Daoy (cell line): ENCODE measurements at places on chromosomes 7 and 10. TPM values are rescaled to one million over a fixed set of nuclear protein-coding genes. Genes with fewer than 3 reads are reported as not detected.

The CUZD1 gene
- total RNA-seq: 0.77 and 1.4 TPM in 2 replicates

- no peak for DNase-seq
Observed at GRCh38 chr10:133567119-133567518, 1.7 kb upstream of the SYCE1 start.

The BEND7 gene
- 8.0 and 9.9 TPM in 2 replicates for total RNA-seq

The DEPP1 gene
- 0.11 and 0.15 TPM in 2 replicates for total RNA-seq

DNA sequence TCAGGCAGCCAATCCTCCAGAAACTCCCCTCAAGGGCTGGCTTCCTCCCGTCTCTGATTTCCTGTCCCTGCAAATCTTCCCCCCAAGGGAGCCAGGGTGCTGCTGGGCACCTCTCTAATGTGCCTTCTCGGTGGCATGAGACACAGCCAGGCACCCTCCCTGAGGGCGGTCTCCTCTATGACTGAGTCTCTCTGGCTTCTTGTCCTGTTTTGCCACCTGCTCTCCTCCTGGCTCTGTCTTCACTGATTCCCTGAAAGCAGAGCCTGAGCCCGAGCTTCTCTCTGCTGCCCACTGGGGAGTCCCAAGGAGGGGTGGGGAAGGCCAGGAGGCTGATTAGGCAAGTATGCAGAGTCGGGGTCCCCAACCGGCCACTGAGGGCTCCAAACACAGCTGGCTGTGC is 60.4 kb upstream of the INSIG1 start:
- DNase-seq: no peak

GRCh38 chr7:32937344-32938174 is 19.7 kb upstream of the FKBP9 start:
- peak; percentile 38 for DNase-seq

The PNLIPRP3 gene
- total RNA-seq: 0.17 TPM in 1 of 2 replicates, not detected in the other

The JAZF1 gene
- 6.1 and 6.9 TPM in 2 replicates for total RNA-seq

DNA sequence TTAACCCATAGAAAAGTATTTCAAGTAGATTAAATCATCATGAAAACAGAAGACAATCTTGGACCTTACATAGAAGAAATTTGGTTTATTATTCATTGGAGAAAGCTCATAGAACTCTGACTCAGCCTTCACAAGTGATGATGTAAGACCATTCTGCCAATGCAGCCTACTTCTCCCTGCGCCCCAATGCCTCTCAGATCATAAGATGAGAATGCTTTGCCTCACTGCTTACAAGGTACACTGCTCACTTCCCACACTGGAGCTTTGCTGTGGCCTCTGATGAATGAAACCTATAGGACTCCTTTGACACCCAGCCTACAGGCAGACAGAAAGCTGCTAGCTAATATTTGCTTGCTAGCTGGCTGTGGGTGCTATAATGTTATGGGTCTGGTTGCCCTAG is 569.4 kb upstream of the STEAP1 start:
- DNase-seq: no peak

DNA sequence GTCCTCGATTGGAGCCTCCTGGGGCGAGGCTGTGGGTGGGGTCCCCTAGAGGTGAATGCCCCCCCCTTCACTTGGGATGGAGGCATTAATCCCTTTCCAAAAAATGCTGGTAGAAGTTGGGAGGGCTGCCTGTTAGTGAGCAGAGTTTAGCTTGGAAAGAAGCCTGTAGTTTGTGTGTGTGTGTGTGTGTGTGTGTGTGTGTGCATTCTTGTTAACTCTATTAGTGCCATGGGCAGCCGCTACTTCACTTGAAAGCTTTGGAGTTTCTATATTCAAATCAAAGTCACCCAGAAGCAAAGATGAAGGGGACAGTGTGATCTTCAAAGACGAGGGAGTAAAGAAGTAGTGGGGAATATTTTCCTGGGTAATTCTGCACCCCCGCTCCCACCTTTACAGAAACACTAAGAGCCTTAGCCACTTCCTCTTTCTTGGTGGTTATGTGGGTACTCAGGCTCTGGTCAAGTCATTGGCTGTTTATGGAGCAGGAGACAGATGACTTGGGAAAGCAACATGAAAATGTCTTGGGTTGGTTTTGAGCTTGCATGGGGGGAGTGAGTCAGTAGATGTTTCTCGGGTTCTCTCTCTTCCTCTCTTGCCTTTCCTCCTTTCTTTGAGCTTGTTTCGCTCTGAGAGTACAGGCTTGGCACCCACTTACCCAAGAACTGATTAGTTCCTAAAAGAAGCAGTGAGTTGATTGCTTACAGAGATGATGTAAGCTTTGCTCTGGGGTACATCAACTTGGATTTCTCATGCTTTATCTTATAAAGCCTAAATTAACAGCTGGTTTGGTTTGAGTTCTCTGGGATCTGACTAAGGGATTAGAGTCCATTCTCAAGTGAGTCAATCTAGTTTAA is 35.9 kb downstream of the TCF7L2 start:
- peak; percentile 42 for DNase-seq

DNA sequence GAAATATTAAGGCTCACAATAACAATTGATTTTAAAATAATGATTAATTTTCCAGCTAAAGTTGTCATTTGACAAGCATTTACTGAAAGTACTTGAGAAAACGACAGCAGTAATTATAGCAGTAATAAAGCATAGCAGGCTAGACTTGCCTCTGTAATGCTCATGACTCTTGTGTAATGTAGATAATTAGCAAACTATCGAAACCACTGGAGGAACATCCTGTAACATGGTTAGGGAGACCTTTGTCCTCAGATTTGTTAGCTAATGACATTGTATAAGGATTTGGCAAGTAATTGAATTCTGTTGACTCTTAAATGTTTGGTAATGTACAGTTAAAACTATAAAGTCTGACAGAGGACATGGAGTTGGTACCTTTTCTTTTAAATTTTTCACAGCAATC is 24.8 kb downstream of the ARL4A start:
- DNase-seq: no peak
